ENCODE measurements at places on chromosomes 1 and 21.

DNA sequence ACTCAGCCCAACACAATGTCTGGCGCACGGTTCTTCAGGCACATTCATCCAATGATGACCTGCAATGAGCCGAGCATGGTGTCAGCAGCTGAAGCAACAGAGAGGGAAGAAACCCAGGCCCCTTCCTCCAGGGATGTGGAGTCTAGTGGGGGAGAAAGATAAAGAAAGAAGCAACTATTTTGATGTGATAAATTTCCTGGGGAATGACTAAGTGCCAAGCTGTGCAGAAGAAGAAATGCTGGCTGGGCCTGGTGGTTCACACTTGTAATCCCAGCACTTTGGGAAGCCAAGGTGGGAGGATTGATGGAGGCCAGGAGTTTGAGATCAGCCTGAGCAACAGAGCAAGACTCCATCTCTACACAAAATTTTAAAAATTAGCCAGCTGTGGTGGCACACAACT, 561.8 kb downstream of the KIF26B start:
- no peak for DNase-seq

DNA sequence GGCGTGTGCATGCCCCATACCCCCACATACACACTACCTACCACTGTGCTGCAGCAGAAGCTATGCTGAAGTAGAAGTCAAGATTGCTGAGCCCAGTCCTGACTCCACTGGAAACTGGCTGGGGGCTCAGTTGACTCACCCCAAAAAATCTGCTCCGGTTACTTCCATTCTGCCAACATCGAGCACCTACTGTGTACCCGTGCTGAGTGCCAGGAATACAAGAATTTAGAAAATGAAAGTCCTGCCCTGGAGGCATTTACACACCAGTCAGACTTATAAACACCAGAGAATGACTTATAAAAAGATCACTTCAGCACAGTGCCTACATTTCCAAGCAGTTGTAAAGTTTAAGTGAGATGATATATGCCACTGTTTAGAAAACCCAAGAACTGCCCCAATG, 99.1 kb downstream of the NMNAT2 start:
- DNase-seq: no peak

- DNase-seq: no peak
Observed at GRCh38 chr1:93750955-93751354, 69.3 kb upstream of the BCAR3 start.

- no peak for DNase-seq
Observed at GRCh38 chr1:159229260-159229885, 24.7 kb downstream of the ACKR1 start.

- peak; percentile 86 for DNase-seq
Observed at GRCh38 chr1:164771619-164772361, 212.8 kb downstream of the PBX1 start.

- no peak for DNase-seq
Observed at GRCh38 chr1:189550498-189550897, 927.2 kb downstream of the BRINP3 start.

DNA sequence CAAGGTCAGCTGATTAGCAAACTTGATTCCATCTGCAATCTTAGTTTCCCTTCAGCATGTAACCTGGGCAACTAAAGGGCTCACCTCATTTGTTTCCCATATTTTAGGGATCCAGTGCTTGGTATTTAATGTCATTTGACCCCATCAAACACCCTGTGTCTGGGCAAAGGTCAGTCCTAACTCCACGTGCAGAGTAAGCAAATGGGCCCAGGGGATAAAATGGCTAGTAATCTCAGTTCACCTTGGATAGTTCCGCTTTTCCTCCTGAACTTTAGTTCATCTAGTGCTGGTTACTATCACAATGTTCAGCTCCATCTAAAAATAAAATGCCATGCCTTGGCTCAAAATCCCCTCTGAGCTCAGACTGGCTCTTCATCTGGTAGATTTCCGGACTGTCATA, 19.5 kb downstream of the PRKAB2 start:
- DNase-seq: no peak

GRCh38 chr1:184340984-184341383, 45.8 kb upstream of the C1orf21 start:
- no peak for DNase-seq

- no peak for DNase-seq
Observed at GRCh38 chr21:45549626-45550463, 7.6 kb upstream of the SLC19A1 start.
